ENCODE measurements at places on chromosomes 12 and 14. TPM values are rescaled to one million over a fixed set of nuclear protein-coding genes. Genes with fewer than 3 reads are reported as not detected.

DNA sequence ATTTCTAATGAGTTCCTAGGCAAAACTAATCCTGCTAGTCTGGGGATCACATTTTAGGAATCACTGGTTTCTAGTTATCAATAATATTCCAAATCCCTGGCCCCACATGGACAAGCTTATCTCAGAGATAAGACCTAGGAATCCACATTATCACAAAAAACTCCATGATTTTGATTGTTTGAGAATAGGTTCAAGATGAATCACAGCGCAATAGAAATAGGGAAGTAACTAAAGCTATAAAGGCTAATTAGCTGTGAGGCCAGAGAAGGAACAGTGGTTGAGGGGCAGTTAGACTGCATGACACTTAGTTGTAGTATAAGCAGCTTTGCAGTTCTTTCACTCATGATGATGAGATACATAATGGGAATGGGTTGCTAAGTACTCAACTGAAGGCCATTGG lies 13.1 kb upstream of the ATP5F1B start:
- DNase-seq = no peak

- DNase-seq = no peak
Observed at GRCh38 chr12:32423559-32423958, 24.2 kb downstream of the FGD4 start.

The GLIPR1L1 gene
- total RNA-seq = not detected

The TMEM52B gene
- total RNA-seq = not detected

The PTPRQ gene
- total RNA-seq = 0.38 TPM

DNA sequence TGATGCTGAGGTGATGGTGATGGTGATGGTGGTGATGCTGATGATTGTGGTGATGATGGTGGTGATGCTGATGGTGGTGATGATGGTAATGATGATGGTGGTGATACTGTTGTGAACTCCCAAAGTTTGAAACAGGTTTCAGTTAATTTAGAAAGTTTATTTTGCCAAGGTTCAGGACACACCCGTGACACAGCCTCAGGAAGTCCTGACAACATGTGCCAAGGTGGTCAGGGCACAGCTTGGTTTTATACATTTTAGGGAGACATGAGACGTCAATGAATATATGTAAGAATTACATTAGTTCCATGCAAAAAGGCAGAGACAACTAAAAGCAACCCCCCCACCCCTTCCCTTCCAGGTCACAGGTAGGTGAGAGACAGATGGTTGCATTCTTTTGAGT lies 112.8 kb upstream of the EVL start:
- DNase-seq = no peak

- no peak for DNase-seq
Observed at GRCh38 chr12:107306141-107306659, 212.9 kb upstream of the CRY1 start.

DNA sequence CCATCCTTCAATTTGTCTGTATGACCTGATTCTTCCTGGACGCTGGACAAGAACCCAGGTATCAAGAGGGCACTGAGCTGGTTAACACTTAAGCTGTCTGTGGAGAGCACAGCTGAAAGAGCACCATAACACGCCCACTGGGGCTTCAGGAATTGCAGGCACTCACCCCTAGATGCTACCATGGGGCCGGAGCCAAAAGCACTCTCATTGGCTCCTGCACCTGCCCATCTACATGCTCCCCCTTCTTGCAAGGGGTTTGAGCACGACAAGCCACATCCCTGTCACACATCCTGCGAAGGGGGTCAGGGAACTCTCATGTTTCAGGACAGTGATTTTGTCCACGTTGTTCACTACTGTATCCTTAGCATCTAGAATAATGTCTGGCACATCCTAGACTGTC lies 35.1 kb upstream of the TBC1D15 start:
- DNase-seq = no peak

The TAS2R9 gene
- total RNA-seq = not detected

- no peak for DNase-seq
Observed at GRCh38 chr14:50770586-50770985, 60.4 kb downstream of the NIN start.

The M6PR gene
- 87.1 TPM for total RNA-seq

GRCh38 chr14:57851354-57851753 lies 14.5 kb downstream of the SLC35F4 start:
- DNase-seq = no peak

GRCh38 chr14:64880221-64881121 lies 764 bp upstream of the SPTB start:
- no peak for DNase-seq

DNA sequence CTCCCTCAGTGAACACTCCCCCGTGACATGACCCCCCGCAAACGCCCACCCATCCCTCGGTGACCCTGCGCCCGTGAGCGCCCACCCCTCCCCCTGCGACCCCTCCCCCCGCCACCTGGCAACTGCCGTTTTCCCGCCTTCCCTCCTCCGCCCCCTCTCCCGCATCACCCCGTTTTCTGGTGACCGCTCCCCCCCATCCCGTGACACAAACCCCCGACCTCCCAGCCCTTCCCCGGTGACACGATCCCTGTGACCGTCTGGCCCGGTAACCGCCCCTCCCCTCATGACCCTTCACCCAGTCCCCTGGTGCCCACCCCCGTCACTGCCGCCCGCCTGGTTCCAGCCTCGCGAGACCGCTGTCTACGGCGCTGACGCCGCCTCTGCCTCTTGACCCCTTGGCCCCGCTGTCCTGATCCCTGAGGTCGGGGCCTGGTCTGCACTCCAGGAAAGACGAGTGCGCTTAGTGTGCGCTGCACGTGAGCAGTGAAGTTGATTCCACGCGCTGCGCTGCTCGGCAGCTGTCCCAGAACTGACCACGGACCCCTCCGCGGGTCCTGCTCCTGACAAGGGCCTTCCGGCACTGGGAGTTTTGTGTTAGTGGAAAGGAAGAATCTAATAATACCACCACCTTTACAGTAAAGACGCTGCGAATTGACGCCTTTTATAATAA lies 59.4 kb downstream of the DDX51 start:
- DNase-seq = peak; percentile 84

DNA sequence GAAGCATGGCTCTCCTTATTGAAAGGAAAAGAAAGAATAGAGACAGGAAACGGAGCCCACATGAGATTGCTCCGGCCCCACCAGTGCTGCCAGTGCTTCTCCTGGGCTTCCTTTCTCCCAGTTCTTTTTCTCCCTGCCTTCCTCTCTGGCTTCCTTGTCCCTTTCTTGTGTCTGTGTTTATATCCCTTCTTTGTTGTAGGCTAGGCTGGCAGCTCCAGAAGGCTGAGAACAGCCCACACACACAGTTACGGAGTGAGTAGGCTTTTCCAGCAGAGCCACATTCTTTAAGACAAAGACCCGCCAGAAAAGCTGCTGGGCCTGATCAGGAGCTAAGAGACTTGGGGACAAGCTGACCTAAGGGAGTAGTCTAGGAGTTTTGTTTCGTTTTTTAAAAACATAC lies 13.0 kb downstream of the CIPC start:
- DNase-seq = no peak

The TMEM253 gene
- total RNA-seq = 0.48 TPM

GRCh38 chr14:73783107-73783727 lies 68.4 kb upstream of the PTGR2 start:
- no peak for DNase-seq

DNA sequence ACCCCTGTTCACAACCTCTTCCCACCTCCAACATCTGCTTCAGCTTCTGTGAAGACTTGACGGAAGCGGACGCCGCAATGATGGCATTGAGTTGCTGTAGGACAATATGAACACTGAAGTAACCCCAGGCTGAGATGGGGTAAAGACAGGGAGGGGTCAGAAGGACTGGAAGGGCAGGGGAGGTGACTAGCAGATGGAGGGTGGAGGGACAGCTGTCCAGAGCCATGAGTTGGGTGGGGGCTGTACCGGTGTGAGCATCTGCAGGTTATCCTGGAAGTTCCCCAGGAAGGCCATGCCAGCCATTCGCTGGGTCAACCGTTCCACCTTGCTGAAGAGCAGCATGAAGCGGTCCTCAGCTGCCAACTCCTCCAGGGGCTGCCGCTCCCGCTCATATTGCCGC lies 26.1 kb downstream of the PRPF40B start:
- DNase-seq = no peak

GRCh38 chr12:116662612-116663144 lies 75.2 kb downstream of the SPRING1 start:
- no peak for DNase-seq

The CYP27B1 gene
- total RNA-seq = 0.24 TPM

DNA sequence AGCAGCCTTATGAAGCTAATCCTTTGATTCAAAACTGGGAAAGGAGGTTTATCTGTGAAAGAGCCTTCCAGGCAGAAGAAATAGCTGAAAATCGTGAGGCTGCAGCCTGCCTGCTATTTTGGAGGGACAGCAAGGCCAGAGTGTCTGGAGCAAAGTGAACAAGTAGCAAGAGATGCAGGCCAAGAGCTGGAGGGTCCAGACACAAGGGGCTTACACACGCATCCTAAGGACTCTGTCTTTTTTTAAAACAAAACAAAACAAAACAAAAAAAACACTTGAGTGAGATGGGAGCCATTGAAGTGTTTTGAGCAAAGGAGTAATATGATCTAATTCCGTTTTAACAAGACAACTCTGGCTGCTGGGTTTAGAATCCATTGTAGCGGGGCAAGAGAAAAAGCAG lies 76.4 kb upstream of the BCAT1 start:
- DNase-seq = no peak

- DNase-seq = no peak
Observed at GRCh38 chr12:87849074-87849473, 180.1 kb downstream of the C12orf50 start.

The NUDT14 gene
- total RNA-seq = 27.1 TPM

The PLBD1 gene
- total RNA-seq = 33.8 TPM

GRCh38 chr14:59224341-59224740 lies 35.9 kb downstream of the DAAM1 start:
- DNase-seq = no peak

The C14orf132 gene
- 18.9 TPM for total RNA-seq

GRCh38 chr12:7207866-7208625 lies 18.6 kb downstream of the PEX5 start:
- DNase-seq = no peak

GRCh38 chr12:55065535-55065934 lies 45.8 kb downstream of the NEUROD4 start:
- DNase-seq = no peak

- DNase-seq = no peak
Observed at GRCh38 chr12:104219361-104219892, 3.8 kb downstream of the TXNRD1 start.

GRCh38 chr14:79826362-79826761 lies 384.9 kb downstream of the DIO2 start:
- DNase-seq = no peak

DNA sequence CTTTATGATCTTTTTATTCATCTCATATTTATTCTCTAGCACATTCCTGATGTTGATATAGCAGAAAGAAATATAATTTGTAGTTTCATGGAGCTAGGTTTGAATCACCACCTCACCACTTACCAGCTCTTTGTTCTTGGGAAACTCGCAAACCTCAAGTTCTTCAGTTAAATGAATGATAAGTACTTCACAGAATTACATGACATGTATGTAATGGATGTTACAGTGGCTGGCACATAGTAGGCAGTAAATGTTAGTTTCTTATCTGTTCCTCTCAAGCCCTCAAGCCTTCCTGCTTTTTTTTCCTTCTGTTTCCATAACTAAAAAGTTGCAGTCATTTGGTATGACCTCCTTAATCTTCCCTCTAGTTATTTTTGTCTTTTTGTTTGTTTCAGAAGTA lies 54.9 kb downstream of the SPATS2 start:
- no peak for DNase-seq

DNA sequence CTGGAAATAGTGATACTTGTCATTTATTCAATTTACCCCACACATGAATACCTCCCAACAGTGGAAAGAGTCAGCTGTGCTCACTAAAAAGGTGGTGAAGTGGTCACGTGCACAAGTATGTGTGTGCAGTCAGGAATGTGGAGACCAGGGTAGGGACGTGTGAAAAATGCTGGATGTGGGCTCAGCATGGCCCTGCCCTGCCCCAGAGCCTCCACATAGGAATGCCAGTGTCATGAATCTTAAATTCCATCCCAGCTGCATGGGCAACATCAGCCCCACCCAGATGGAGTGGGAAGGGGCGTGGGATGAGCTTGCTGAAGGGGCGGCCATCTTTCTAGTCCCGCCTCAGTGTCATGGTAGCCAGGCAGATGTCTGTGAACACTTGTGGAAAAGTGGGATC lies 87.7 kb downstream of the C12orf75 start:
- no peak for DNase-seq

DNA sequence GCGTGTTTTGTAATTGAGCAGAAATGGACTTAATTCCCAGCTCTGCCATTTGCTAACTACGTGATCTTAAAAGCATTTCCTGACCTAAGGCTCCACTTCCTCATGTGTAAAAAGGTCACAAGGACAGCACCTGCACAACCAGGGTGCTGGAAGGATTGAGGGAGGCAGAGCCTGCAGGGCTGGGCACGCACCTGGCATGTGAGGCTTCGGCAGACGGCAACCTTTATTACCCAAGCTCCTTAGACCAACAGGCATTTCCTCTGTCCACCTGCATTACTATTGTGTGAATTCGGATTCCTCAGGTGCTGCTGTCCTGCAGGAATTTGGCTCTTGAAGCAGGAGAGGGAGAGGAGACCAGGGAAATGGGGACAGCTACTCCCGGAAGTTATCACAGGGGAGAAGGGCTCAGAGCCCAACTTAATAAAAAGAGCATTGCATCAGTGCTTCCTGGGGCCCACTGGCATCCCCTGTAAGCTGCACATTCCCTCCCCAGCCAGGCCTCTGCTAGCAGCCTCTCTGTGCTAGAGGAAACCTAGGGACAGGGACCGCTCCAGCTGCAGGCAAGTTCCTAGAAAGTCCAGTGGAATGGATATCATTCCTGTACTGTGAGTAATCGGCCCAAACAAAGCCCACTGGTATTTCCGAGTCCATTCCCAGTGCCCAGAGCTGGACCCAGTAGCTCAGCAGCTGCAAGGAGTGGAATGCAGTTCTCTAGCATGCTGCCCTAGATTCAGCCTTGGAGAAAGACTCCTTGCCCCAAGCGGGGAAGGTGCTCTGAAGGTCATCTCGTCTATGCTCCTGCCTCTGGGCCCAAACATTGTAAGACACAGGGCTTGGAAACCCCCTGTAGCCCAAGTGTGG lies 157.1 kb upstream of the CCND2 start:
- DNase-seq = no peak

The FZD10 gene
- not detected for total RNA-seq

The SMARCC2 gene
- 71.5 TPM for total RNA-seq

DNA sequence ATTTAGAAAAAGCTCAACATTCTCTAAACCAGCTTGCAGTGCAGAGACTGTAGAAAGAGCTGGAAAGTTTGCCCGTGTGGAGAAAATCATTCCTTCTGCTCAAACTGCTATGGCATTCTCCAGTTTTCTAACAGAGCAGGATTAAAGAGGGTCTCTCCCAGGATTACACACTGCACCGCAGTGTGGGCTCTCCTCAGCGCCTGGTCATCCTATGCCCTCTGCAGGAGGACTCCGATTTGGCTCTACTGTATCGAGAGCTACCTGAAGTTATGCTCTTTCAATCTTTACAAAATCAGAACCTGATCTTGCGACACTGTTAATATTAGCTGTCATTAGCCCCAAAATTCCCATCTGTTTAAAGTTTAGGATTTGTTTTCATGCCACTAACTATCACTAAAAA lies 33.0 kb downstream of the BHLHE41 start:
- no peak for DNase-seq

Data from cardiac septum (tissue), 1 donor.